ENCODE measurements at places on chromosomes 7 and 10. TPM values are rescaled to one million over a fixed set of nuclear protein-coding genes. Genes with fewer than 3 reads are reported as not detected.

IKZF1 gene
- not detected for polyA plus RNA-seq

PON1 gene
- not detected for polyA plus RNA-seq

HOXA13 gene
- polyA plus RNA-seq: not detected

AS3MT gene
- 4.0 TPM for polyA plus RNA-seq

SUN3 gene
- polyA plus RNA-seq: not detected

ALOX5 gene
- polyA plus RNA-seq: not detected
